ENCODE measurements at places on chromosomes 13 and 19.

DNA sequence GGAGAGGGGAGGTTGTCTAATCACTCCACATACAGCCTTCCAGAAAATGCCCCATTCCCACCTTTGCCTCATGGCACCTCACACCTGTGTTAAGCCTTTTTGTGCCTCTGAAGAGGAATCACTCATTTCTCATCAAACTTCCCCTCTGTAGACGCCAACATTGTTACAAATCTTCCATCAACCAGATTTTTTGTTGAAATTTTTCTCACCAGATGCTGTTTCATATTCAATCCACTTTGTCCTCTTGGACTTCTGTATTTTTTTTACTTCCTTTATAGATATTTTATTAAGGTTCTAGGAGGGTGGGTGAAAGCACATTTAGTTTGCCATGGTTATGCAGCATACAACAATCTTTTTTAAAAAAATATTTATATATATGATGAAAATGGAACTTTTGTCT, 74.0 kb downstream of the RUBCNL start:
- ATAC-seq = no peak

- no peak for ATAC-seq
These were observed 39.9 kb downstream of the MRPL57 start for GRCh38 chr13:21216332-21216731.

GRCh38 chr13:48505597-48506091, 27.2 kb downstream of the RCBTB2 start:
- ATAC-seq = no peak

- no peak for ATAC-seq
These were observed 15.2 kb upstream of the GJA3 start for GRCh38 chr13:20175907-20176652.

DNA sequence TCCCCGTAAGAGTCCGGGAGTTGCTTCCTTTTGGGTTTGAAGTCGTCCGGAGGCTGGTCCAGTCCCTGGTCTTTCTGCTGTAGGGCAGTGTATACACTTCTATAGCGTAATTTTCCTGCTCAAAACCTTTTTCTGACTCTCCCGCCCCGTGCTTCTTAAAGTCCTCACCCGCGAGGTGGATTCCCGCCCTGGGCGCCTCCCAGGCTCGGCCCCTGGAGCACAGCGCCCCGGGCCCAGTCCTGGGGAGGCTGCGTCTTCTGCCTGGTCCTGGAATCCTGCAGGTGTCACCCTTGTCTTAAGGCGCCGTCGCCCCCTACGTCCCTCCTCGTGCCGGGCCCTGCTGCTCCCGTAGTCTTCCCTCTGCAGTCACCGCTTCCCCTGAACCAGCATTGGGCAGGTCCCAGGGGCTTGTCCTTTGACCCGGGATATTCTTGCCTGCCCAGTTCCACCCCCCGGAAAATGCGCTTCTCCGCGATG, 34.4 kb upstream of the ZNF808 start:
- ATAC-seq = no peak

- ATAC-seq = no peak
These were observed 35.9 kb upstream of the IGFL1 start for GRCh38 chr19:46193678-46194077.

- no peak for ATAC-seq
These were observed 1.7 kb downstream of the PDE4A start for GRCh38 chr19:10422046-10422461.

- no peak for ATAC-seq
These were observed 24.2 kb downstream of the ZNF607 start for GRCh38 chr19:37695144-37695899.

DNA sequence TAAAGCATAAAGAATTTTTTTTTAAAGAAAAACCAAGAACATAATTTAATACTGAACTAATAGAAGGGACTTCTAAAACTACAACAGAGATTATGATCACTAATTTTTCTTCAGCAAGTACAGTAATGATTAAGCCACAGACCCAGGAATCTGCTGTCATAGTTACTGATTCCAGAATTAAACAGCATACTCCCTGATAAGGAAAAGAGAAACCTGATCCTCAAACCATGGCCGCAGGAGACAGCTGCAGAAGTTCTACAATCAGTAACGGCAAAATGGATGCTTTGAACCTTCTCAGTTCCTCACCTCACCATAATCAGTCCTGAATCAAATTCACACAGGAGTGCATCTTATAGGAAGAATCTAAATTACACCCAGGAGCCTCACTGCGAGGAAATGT, 939.0 kb upstream of the SLITRK1 start:
- no peak for ATAC-seq

Measured in esophagus mucosa (tissue), 1 donor.